ENCODE measurements at places on chromosomes 1 and 21.

DNA sequence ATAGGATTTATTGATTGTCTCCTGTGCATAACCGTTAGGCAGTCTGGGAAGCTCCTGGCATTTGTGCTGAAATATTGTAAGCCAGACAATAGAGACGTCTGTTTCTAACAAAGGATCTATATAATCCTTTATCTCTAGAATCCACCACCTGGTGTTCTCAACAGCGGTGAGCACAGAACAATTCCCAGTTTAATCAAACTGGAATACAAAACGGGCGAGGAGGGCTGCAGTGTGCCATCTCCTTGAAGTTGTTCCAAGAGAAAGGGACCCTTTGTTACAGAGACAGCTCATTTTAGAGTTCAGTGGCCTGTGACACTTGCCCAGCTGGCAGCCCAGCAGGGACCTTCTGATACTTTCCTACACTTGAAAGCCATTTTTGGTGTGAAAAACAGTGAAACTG lies 162.8 kb upstream of the IVNS1ABP start:
- DNase-seq, result no peak

- peak; percentile 75 for DNase-seq
These were observed 44.9 kb upstream of the COL6A2 start for GRCh38 chr21:46052703-46053651.

DNA sequence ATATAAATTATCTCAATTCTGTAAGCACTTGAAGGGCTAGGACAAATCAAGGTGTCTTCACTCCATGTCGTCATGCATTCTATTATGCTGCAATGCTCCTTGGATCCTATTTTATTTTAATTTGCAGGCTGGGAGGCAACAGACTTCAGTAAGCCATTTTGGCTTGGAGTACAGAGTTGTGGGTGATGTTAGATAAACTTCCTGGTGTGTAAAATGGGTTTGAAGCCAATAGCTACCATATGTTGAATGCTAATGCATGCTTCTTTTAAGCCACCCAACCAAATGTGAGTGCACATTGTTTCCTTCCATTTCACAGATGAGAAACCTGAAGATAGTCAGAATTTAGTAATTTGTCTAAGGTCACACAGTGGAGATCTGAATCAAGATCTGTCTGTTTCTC lies 482.8 kb downstream of the DISC1 start:
- no peak for DNase-seq

GRCh38 chr1:58738876-58739275 lies 39.0 kb upstream of the MYSM1 start:
- DNase-seq, result no peak

- DNase-seq, result no peak
These were observed 13.1 kb downstream of the THAP3 start for GRCh38 chr1:6637770-6638169.

GRCh38 chr1:235703506-235703905 lies 53.9 kb upstream of the GNG4 start:
- peak; percentile 38 for DNase-seq
